ENCODE measurements at places on chromosomes 3 and 15.

GRCh38 chr3:18232317-18232716 is 192.8 kb downstream of the SATB1 start:
- no peak for DNase-seq

- peak; percentile 19 for DNase-seq
Measured at GRCh38 chr3:4759689-4760312, 219.4 kb upstream of the BHLHE40 start.

- no peak for DNase-seq
Measured at GRCh38 chr3:33100229-33100628, 3.3 kb upstream of the GLB1 start.

GRCh38 chr3:33834096-33834453 is 35.6 kb downstream of the PDCD6IP start:
- no peak for DNase-seq

DNA sequence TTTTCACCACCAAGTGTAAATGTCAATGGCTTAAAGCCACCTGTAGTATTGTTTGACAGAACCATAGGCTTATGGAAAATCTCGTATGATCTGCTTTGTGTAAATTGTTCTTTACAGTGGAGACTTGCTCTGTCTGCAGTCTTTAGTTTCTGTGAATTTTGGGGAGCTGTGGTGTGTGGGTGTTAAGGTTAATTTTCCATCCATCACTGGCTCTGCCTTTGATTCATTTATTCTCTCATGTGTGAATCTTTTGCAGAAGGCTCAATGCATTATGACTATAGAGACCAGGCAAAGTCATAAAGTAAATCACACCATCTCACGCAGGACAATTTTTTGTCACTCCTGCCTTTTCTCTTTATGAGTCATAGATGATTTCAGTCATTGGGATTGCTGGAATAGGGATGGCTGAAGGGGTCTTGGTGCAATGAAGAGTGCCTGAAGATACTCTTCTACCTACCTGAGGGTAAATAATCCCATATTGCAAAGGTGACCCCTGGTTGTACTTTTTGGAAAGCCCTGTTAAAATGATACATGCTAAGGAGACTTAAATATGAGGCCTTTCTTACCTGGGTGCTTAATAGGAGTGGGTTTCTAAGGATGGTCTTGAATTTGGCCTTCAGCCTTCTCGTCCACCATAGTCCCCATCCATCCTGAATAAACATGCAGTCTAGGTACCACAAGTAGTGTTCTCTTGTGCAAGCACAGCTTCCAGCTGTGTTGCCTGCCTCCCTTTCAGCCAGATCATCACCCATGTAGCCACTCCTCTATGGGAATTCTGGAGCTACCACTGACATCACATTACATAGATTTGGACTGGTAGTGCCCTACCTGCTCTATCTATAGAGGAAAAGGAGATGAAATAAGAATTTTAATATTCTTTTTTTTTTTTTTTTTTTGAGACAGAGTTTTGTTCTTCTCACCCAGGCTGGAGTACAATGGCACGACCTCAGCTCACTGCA is 14.3 kb downstream of the TGFBR2 start:
- DNase-seq = no peak

DNA sequence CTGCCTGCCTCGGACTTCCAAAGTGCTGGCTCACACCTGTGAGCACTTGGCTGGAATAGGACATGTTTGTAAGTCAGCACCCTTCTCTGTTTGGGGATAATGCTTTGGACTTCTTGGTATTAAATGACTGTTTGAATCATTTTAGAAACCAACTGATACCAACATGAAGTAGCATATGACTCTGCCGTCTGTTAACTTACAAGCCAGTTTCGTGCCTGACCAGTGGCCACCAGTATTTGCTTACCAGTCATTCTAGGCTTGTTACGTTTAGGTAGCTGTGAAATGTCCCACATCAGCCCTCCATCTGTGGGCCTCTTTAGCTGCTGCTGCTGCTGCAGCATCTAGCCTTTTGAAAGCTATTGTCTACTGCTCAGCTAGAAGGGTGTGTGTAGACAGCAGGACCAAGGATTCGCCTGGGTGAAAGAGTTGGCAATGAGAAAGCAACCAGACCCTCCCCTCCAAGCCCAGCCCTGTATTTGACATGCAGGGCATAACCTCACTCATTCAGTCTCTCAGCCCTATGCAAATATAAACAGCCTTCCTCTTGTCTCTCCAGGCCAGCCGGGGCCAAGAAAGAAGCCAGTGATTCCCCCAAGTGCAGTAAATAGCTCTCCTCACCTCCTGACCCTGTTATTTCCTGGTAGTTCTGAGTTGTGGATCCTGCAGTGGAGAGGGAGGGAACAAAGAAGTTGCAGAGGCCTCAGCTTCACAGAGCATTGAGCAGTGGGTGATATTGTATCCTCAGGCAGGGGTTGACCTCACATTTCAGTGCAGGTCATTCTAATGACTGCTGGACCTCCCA is 51.0 kb downstream of the NKIRAS1 start:
- DNase-seq = peak; percentile 11

GRCh38 chr3:179182902-179183301 is 34.7 kb downstream of the PIK3CA start:
- no peak for DNase-seq

DNA sequence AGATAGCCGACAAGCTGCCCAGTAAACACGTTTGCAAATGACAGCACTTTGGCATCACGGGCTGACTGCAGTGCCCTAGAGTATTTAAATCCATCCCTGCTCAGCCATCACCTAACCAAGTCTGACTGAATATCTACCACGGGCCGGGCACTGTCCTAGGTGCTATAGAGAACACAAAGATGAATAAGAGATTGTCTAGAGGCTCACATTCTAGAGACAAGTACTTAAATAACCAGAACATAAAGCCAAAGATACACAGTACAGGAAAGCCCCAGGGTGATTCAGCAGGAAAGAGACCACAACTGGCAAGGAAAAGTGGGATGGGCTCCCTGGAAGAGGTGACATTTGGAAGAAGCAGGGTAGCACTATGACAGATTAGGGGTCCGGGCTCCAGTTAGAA is 103.5 kb downstream of the MYLK start:
- peak; percentile 40 for DNase-seq
